ENCODE measurements at places on chromosomes 4 and X.

DNA sequence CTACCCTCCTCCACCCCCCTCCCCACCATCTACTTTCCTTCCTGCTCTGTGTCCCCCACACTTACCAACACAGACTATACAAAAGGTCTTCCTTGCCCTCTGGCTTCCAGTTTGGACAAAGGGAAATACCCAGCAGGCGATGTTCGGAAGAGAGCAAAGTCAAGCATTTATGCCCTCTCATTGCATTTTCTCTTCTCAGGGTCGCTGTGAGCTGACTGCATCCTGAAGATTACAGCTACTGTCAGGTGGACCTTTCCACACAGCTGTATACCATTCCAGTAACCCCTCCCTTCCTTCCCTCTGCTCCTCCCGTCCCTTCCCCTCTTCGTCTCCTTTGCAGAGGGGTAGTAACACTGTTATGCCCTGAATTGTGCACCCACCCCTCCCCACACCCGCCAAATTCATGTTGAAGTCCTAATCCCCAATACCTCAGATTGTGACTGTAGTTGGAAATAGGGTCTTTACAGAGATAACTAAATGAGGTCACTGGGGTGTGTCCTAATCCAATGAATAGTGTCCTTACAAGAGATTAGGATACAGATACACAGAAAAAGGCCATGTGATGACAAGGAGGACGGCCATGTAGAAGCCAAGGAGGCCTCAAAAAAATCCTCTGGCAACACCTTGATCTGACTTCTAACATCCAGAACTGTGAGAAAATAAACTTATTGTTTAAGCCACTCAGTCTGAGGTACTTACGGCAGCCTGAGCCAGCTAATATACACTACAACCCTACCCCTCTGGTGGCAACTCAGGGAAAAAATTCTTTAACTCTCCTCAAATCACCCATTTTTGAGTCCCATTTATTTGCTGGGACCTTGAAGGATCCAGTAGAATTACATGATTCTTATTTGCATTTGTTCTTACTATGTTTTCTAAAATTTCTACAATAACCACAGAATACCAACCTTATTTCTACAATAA is 11.7 kb downstream of the MORF4L2 start:
- no peak for DNase-seq

DNA sequence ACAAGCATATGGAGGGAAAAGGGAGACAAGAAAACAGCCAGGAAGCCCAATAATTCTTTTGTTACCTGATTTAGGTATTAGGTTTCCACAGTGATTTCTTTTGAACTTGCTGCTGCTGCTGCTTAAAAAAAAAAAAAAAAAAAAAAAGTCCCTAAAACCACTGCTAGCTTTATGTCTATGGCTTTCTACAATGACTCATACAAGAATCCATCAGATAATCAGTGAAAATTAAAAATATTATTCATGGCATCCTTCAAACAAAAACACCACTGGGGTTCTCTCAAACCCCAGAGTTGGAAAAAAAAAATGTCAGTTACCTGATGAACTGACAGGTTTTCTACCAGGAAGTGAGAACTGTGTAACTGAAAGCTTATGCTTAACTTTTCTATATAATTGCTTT is 14.3 kb downstream of the EPHA5 start:
- DNase-seq = no peak

DNA sequence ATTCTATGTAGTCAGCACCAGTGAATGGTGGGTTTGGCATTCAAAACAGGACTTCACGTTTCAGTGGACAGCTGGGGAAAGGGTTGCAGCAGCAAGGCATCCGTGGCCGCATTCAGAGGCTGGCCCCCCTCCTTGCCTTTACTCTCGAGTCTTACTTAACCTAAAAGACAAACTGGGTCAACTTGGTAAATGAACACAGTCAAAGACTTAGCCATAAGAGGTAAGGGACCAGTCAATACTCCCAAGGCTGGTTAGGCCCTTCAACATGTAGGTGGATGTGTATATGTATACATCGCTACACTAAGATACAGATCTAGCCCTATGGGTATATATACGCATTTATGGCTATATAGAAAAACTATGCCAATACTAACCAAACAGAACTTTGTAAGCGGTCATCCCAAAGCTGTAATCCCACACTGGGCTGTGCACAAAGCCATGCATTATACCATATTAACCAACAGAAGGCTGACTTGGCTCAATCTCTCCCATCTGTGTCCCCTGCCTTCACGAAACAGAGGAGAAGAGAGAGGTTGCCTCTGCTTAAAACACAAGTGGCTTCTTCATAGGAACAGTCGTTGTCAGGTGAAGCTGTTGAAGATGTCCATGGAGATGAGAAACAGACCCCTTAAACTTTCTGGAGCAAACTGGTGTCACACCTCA is 61.9 kb downstream of the TSC22D3 start:
- no peak for DNase-seq

- no peak for DNase-seq
Measured at GRCh38 chr4:37540486-37540885, 145.7 kb downstream of the RELL1 start.

DNA sequence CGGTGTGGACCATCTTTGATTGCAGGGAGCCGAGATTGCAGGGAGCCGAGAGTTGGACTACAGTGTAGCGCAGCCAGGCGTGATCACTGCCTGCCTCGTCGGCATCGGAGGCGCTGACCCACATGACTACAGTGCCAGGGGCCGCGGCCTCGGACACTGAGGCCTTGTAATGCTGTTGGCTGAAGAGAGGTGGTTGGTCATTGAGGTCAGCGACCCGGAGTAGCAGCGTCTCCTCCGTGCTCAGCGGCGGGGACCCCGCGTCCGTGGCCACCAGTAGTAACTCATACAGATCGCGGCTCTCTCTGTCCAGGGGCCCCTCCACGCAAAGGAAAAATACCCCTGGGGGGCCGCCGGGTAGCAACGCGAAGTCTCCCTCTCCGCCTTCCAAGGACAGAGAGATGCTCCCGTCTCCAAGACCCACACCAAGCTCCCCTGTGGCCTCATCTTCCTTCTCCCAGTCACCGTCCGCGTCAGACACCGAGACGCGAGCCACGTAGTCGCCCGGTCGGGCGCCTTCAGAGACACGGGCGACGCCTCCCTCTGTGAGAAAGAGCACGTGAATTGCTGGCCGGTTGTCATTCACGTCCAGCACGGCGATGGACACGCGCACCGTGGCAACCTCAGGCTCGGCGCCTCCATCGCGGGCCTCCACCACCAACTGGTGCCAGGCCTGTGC is 1.9 kb downstream of the DCHS2 start:
- DNase-seq = no peak

- DNase-seq = no peak
Measured at GRCh38 chr4:180788729-180789128, 1454.5 kb upstream of the TENM3 start.

- DNase-seq = no peak
Measured at GRCh38 chr4:23033796-23034195, 341.1 kb downstream of the GBA3 start.

- DNase-seq = no peak
Measured at GRCh38 chr4:99863-100262, 24.4 kb upstream of the ZNF718 start.

DNA sequence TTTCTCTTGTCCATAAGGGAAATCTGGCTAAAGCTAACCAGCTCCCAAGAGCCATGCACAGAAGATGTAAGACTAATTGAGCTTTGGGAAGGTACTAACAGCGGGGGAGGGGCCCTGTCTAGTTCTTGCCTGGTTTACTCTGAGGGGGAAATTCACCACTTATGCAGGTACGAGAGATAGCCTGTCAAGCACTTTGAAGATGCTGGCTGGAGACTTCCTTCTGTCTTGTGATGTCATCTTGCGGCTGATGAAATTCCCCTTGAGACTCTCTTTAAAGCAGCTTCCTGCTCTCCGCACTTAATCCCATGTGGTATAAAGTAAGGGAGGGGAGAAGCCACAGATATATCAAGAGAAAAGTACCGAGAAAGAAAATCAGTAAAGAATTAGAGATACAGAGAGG is 345.3 kb downstream of the MAPK10 start:
- DNase-seq = no peak

DNA sequence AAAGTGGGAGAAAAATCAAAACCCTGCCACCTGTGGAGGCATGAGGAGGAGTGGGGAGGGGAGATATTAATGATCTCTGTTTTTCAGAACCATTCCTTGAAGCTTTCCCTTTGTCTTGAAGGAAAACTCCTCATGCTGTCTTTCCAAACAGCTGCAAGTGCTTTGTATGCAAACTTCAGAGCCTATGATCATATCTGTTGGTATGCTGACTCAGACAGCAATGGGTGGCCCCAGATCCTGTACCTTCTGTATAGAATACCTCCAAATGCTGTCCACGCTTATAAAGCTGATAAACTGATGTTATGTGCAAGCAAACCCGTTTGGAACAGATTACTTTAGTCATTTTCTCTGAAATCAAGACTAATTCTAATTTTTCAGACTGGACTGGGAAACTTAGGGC is 31.9 kb downstream of the BMP15 start:
- no peak for DNase-seq

GRCh38 chrX:74911494-74911893 is 13.8 kb downstream of the NEXMIF start:
- no peak for DNase-seq

- DNase-seq = no peak
Measured at GRCh38 chr4:61532336-61533000, 332.3 kb downstream of the ADGRL3 start.
